ENCODE measurements at places on chromosomes 16 and 17. TPM values are rescaled to one million over a fixed set of nuclear protein-coding genes. Genes with fewer than 3 reads are reported as not detected.

GRCh38 chr16:30669026-30669902 is 11.0 kb downstream of the FBRS start:
- DNase-seq: no peak
- no peaks in the 10 kb centered on the region for H3K27me3 ChIP-seq
- H3K27ac ChIP-seq: no peak overlapping the region
- H3K4me1 ChIP-seq: no peaks in the 10 kb centered on the region

- no peak overlapping the region for H3K27ac ChIP-seq
- no peaks in the 10 kb centered on the region for H3K27me3 ChIP-seq
- no peak for DNase-seq
- no peaks in the 10 kb centered on the region for H3K4me1 ChIP-seq
These were observed 22.0 kb downstream of the SP2 start for GRCh38 chr17:47918006-47918405.

- peaks cover 15% of the 10 kb centered on the region for H3K36me3 ChIP-seq
- no peaks in the 10 kb centered on the region for H3K27me3 ChIP-seq
- no peak overlapping the region for H3K27ac ChIP-seq
- DNase-seq: no peak
- H3K4me3 ChIP-seq: no peak overlapping the region
- no peaks in the 10 kb centered on the region for H3K4me1 ChIP-seq
These were observed 20.5 kb downstream of the EMC8 start for GRCh38 chr16:85778873-85779272.

Gene KRT36
- not detected for total RNA-seq
